ENCODE measurements at places on chromosomes 4 and X.

- DNase-seq: no peak
Observed at GRCh38 chrX:134032441-134032840, 47.0 kb upstream of the GPC3 start.

DNA sequence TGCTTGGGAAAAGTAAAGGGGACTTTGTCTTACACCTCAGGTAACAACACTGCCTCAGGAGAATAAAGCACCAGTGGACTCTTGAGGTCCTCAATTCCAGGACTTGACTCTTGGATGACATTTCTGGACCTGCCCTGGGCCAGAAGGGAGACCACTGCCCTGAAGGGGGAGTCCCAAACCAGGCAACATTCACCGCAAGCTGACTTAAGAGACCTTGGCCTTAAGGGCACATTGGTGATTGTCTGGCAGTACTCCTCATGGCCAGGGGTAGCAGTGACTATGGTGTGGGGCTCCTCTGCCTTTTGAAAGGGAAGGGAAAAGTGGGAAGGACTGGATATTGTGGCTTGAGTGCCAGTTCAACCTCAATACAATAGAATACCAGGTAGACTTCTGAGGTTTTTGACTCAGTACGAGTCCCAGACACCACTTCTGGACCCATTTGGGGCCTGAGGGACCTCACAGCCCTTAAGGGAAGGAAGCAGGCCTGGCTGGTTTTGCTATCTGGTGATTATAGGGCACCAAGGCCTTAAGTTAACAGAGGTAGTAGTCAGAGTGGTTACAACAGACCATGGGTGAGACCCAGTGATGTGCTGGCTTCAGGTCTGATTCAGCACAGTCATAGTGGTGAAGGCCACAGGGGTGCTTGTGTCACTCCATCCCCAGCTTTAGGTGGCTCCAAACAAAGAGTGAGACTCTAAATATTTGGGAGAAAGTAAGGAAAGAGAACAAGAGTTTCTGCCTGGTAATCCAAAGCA, 121.2 kb upstream of the TET2 start:
- no peak for DNase-seq

GRCh38 chrX:28659269-28659668, 72.0 kb downstream of the IL1RAPL1 start:
- DNase-seq: no peak

GRCh38 chr4:138774940-138775339, 240.6 kb upstream of the NOCT start:
- no peak for DNase-seq
